ENCODE measurements at places on chromosomes 6 and 20.

DNA sequence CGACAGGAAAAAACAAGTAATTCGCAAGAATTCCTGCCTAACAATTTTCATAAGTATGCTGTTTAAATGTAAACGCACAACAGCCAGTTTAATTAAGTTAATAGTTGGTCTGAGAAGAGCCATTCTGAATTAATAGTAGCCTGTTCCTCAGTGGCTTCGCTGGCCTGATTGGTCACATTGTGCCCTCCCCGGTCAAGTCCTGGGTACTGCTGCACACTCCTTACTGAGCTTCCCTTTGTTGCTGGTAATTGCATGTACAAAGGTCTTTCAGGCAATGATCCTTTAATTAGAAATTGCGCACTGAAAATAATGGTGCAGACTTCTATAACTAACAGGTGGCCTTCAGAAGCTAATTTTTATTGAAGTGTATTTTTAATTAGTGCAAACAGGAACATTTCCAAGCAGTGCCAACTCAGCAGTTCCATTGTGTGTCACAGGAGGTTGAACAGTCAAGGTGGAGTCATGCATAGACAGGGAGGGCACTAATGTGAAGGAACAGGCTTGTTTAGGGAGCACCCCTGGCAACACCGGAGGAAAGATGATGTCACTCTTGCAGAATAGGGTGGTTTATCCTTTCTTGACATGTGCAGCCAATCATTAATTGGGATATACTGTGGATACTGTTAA lies 92.6 kb upstream of the SLC22A23 start:
- no peak for DNase-seq

GRCh38 chr6:18179770-18180356 lies 24.6 kb downstream of the KDM1B start:
- no peak for DNase-seq

- peak; percentile 82 for DNase-seq
Observed at GRCh38 chr6:159692303-159693127, 526 bp downstream of the SOD2 start.

DNA sequence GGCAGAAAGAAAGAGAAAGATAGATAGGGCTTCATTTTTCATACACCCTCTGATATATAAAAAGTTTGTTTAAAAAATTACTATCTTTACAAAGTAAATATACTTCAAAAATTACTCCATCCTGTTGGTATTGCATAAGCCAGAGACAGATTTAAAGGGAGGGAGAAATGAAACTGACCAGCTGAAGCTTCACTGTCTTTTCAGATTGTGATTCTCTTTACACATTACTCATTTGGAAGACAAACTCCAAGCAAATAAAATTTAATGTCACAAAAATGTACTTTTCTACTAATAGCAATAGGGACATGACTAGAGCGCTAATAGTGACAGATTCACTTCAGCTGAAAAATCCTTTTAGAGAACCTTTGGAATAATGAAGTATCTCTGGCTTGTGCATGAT lies 38.6 kb upstream of the MARCKS start:
- DNase-seq = no peak

GRCh38 chr6:110147870-110148269 lies 31.6 kb downstream of the WASF1 start:
- DNase-seq = no peak

- DNase-seq = no peak
Observed at GRCh38 chr6:31686483-31686882, 5.6 kb upstream of the LY6G5C start.

GRCh38 chr6:86619428-86619827 lies 317.9 kb upstream of the HTR1E start:
- no peak for DNase-seq

DNA sequence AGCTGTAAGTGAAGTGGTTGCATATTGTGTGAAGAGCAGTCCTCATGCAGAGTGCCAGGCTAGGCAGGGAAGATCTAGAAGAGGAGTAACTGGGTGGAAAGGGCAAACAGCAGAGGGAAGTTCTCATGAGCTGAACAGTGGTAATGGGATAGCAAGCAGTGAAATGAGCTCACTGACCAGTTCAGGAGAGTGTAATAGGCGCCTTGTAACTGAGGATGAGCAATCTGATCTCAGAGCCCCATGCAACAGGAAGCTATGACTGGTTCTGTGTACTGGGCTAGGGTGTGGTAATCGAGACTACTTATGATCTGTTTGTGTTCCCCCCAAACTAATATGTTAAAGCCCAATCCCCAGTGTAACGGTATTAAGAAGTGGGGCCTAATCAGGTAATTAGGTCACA lies 98.6 kb downstream of the RFX6 start:
- no peak for DNase-seq

GRCh38 chr20:42756991-42757390 lies 432.7 kb downstream of the PTPRT start:
- DNase-seq = no peak

DNA sequence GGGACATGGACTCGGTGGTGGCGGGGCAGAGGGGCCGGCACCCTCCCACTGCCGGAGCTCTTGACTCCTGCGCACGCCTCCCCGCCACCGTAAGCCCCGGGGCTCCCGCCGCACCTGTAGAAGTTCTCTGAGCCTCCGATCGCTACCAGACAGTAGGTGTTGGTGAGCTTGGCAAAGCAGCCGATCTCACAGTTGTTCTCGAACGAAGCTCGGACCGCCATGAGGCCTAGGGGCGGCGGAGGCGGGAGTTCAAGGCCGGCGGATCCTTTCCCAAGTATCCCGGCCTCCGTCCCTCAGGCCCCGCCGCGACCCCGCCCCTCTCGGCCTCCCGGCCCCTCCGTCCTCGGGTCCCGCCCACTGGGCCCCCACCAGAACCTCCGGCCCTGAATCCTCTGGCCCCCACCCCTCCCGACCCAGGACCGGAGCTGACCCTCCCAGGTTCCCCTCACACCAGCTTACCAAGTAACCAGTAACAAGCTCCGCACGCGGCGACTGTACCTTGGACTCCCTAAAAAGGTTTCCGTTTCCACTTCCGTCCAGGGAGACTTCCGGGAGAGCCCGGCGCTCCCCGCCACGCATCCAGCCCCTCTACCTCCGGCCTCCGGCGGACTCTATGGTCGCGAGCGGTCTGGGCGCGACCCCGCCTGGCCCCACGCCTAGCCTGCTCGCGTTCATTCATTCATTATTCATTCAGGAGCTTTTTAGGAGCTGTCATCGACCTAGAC lies at the start of gene EIF6:
Gene EIF6, minus strand, starts transcription at position 506 of the 725 bp plus-strand sequence. Its CDS starts 285 bp downstream, at position 221.
- DNase-seq = peak; percentile 90

GRCh38 chr6:17349427-17349826 lies 44.0 kb upstream of the CAP2 start:
- DNase-seq = no peak

GRCh38 chr20:13232999-13233398 lies 11.9 kb downstream of the ISM1 start:
- no peak for DNase-seq

- DNase-seq = no peak
Observed at GRCh38 chr20:58453391-58453790, 61.8 kb downstream of the APCDD1L start.

DNA sequence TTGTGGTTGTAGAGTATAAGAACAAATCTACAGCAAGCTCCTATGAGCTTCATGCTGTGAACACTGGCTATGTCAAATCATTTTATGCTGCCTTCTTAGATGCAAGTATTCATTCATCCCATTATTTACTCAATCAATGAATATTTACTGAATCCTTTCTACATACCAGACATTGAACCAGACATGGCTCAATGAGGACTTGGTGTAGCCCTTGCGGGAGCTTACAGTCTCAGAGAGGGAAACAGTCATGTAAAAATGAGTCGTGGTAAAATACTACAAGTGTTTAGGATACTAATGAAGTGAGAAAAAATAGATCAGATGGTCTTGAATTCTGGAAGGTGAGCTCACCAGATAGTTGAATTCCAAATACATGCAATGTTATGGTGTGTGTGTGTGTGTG lies 44.8 kb upstream of the ENPP1 start:
- DNase-seq = no peak

GRCh38 chr20:9103955-9104354 lies 35.1 kb downstream of the PLCB4 start:
- no peak for DNase-seq

- DNase-seq = peak; percentile 44
Observed at GRCh38 chr20:59170406-59171349, 7.1 kb downstream of the ZNF831 start.

GRCh38 chr20:9573335-9574151 lies 59.2 kb downstream of the LAMP5 start:
- no peak for DNase-seq

Measured in activated CD8-positive, alpha-beta memory T cell treated with anti-CD3 and anti-CD28 coated beads, Interleukin-2, amount 50 U/mL, for 48 hours (primary cell).